ENCODE measurements at places on chromosomes 16 and 17.

GRCh38 chr17:38925263-38925995, at the start of gene LASP1NB:
Gene LASP1NB (plus strand): TSS chr17:38925614.
- no peak for DNase-seq

GRCh38 chr16:8885674-8886592, 3.8 kb downstream of the LITAFD start:
- no peak for DNase-seq

GRCh38 chr16:20901068-20901435, 481 bp downstream of the LYRM1 start:
- DNase-seq = no peak

DNA sequence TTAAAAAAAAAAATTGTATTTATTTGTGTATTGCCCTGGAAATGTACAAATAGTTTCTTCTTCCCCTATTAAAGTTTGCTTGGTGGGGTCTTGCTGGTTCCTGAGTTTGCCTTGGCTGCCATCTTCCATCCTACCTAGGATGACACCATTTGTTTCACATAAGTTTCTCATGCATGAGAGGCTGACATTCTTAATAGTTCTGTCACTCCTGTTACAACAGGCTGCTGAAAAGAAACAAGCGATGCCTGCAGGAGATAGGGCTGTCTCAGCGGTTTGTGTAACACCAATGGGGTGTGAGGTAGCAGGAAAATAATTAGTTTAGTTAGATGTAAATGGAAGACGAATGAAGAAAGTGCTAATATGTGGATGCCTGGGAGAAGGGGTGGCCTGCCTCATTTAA, 1000.9 kb upstream of the RBFOX1 start:
- no peak for DNase-seq

DNA sequence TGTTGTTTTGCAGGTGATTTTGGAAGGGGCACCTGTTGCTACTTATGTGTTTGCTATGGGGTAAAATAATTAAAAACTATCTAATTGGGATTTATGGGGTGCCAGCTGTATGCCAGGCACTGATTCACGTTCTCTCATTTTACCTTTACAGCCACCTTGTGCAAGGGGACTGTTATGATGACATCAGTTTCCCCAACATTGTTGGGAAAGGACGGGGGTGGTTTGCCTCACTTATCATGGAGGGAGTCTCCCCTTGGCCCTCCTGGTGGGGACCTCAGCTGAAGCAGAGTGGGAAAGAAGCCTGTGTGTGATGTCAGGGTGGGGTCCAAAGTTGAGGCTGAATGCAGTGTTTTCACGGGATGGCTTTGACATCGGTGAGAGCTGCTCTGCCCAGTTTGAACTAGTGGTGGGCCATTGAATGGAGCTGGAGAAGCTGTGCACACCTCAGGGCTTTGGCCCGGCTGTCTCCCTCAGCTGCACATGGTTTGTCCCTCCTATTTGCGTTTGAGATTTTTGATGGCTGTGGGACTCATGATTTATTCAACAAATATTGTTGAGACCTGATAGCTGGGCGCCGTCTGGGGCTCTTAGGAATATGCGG, 36.1 kb downstream of the CMIP start:
- DNase-seq = no peak

- no peak for DNase-seq
Observed at GRCh38 chr16:24005577-24005976, 169.8 kb downstream of the PRKCB start.

GRCh38 chr16:85185303-85186100, 73.2 kb upstream of the CIBAR2 start:
- no peak for DNase-seq

GRCh38 chr16:72985995-72986394, 61.9 kb downstream of the ZFHX3 start:
- no peak for DNase-seq

- DNase-seq = no peak
Observed at GRCh38 chr16:50261707-50262235, 4.6 kb upstream of the ADCY7 start.

- DNase-seq = no peak
Observed at GRCh38 chr16:1152651-1153259, at the start of gene CACNA1H. Gene CACNA1H (plus strand): TSS chr16:1153106. CDS start chr16:1153738, 632 bp downstream.
